ENCODE measurements at places on chromosomes 1 and 21.

DNA sequence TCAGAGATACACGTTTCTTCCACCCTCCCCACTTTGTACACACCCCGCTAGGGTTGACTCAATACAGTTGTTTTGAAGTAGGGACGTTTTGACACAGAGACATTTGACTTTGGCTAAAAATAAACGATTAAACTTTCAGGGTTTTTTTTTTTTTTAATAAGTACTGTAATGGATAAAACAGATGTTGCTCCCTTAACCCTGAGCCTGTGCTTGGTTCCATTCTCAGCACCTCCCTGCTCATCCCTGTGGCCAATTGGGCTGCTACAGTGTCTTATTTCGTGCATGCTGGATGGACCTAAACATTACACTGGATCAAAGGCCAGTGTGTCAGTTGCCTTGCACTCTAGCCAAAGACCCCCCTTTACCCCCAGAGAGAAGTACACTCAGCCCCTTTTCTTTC lies 16.9 kb downstream of the GRHL3 start:
- no peak for DNase-seq

GRCh38 chr21:33645730-33646129 lies 3.4 kb downstream of the ITSN1 start:
- no peak for DNase-seq

DNA sequence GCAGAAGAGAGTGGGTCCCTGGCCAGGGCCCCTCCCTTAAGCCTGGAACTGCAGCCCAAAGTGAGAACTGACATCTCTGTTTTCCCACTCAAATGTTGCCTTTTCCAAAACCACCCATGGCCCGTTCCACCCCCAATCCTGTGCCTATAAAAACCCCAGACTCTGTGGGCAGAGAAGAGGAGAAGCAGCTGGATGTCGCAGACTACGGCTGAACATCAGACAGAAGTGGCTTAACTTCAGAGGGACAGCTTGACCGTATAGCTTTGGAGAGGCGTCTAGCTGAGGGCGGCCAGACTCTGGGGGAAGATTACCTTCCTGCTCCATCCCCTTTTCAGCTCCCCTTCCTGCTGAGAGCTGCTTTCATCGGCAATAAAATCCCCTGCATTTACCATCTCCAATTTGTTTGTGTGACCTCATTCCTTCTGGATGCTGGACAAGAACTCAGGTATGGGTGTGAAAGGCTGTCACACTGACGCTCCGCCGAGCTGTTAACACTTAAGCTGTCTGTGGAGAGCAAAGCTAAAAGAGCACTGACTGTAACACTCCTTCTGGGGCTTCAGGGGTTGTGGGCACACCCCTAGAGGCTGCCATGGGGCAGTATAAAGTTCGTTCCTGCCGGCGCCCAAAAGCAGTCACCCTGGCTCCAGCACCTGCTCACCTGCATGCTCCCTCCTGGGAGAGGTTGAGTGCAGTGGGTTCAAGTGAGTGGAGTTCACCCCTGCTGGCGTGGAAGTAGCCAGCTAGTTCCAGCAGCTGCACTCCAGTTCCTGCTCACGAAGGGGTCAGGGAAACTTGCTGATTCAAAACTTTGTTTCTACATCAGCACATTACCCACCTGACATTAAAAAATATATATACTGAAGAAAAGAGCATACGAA lies 19.6 kb upstream of the ERO1B start:
- DNase-seq, result no peak

- no peak for DNase-seq
Observed at GRCh38 chr1:8970870-8971337, 25.2 kb downstream of the CA6 start.

DNA sequence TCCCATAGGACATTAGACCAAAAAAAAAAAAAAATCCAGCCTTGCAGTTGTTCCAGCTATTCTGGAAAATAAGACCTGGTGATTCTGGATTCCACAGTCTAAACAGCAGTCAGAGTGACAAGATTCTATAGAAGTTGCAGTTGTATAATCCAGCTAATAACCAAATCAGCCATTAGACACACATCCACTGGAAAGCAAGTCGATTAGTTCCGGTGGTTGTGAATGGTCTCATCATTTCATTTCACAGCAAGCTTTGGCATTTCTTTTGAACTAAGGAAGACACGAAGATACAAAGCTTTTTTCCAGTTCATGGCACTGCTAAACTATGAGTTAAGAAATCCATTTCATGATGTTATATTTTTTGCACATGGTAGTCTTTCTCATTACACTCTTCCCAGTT lies 54.4 kb upstream of the FAM89A start:
- DNase-seq, result no peak

GRCh38 chr1:28196330-28196729 lies 19.8 kb upstream of the PTAFR start:
- DNase-seq, result no peak

DNA sequence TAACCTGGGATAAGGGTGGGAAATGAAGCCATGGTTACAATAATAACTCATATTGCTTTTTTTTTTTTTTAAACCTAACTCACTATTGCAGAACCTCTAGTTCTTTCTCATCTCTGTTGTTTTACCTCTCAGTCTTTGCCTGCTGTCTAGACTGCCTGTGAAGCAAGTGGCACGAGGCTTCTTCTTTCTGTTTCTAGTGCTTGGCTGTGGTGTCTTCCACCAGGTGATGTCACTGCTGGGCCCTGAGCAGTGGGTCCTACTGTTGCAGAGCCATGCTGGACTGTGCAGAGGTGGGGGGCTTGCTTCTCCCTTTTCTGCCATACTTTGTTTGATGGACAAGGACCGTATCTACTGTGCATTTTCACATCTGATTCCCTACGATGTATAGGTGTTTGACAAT lies 51.7 kb downstream of the ZNF326 start:
- no peak for DNase-seq
